ENCODE measurements at places on chromosomes 3 and 15.

DNA sequence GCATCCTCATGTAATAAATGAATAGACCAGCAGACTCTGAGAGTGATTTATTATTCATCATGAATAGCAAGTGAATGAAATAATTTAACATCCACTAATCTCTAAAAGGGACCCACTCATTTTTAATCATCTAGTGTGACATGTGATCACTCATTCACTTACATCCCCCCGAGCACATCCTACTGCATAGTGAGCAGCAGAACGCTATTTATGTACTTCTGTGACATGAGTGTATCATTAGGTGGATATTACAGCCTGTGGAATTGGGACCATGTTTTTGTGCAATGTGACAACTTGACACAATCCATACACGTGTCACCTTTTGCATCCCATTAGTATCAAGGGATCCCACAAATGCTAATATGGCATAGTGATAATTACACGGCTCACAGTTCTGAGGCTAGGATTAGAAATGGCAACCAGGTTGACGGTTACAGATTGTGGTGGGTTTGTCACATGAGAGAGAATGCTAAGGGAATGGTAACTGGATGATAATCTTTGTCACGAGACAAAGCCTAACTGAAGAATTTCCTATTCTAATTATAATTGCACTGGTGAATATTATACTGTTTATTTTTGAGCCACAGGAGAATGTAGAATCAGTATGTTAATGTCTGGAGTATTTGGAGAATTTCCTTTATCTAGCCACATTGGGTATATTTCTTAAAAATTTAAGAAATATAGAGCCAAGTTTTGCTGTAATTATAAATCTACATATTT lies 595.2 kb upstream of the TBL1XR1 start:
- no peak for DNase-seq

- DNase-seq: no peak
Measured at GRCh38 chr3:73768524-73769308, 144.0 kb upstream of the PDZRN3 start.

DNA sequence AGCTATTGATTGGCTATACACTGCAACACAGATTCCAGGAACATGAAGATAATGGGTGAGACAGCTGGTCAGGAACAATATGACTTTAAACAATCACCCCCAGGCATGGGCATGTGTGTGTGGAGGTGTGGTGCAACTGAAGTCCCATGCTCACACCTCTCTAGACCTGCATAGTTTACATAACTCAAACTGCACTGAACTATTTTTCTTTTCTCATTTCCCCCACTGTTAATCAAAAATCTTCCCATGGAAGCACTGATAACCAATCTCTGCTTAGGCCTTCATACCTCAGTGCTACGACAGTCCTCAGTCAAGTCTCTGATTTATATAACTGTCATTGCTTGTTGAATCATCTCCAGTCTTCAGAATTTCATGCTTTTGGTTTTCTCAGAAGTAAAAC lies 600.2 kb downstream of the NTRK3 start:
- DNase-seq: no peak

DNA sequence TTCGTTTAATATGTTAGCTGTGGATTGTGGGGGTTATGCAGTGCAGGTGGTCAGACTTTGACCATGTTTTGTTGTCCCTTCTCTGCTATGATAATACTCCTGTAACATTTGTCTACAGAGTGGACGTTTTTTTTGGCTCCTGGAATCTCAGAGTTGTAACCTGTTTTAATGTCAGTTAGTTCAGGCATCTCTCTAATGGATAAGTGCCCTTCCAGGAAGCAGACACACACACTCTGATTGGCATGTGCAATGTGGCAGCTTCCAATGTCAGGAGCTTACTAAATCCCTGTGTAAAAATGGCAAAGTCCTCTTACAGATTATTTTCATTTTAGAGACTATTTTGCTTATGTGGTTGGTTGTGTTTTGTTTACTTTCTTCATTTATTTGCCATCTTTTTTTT lies 222.2 kb upstream of the ARPP21 start:
- no peak for DNase-seq

DNA sequence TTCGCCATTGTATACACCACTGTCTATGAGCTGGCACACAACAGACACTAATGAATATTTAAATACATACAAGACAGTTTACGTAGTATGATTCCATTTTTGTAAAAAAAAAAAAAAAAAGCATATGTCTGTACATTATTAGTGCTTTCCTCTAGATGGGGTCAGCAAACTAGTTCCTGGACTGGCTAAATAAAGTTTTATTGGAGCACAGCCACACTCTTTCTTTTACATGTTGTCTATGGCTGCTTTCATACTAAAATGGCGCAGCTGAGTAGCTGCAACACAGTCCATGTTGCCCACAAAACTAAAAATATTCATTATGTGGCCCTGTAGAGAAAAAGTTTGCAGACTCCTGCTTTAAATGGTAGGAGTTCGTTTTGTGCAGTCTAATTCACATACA lies 70.7 kb upstream of the FRMD4B start:
- DNase-seq: no peak

- no peak for DNase-seq
Measured at GRCh38 chr15:64837502-64837901, 4.2 kb upstream of the PLEKHO2 start.

DNA sequence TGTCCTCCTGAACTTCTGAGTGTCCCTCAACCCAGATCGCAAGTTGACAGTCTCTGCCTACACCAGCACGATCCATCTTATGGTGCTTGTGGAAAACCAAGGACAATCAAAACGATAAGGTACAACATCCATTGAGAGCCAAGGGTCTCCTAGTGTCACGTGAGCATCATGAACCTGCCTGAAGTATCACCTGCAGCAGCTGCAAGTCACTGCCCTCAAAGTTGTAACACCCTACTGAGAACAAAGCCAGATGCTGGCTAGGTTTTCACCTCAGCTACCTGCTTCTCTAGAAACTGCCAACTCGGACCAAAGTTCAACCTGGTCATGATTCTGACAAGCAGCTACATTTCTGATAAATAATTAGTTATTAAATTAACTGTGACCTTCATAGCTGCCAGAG lies 17.5 kb downstream of the C2CD4B start:
- no peak for DNase-seq

GRCh38 chr3:144810160-144810559 lies 838.5 kb downstream of the DIPK2A start:
- DNase-seq: peak; percentile 5

GRCh38 chr15:46654993-46655392 lies 1020.2 kb downstream of the SQOR start:
- DNase-seq: no peak

GRCh38 chr3:15456321-15456720 lies 28.9 kb downstream of the EAF1 start:
- DNase-seq: no peak

GRCh38 chr3:151673974-151674373 lies 59.8 kb upstream of the AADACL2 start:
- DNase-seq: no peak

- no peak for DNase-seq
Measured at GRCh38 chr3:178686826-178687225, 150.6 kb downstream of the KCNMB2 start.

- no peak for DNase-seq
Measured at GRCh38 chr15:68699881-68700454, 120.7 kb downstream of the ANP32A start.

DNA sequence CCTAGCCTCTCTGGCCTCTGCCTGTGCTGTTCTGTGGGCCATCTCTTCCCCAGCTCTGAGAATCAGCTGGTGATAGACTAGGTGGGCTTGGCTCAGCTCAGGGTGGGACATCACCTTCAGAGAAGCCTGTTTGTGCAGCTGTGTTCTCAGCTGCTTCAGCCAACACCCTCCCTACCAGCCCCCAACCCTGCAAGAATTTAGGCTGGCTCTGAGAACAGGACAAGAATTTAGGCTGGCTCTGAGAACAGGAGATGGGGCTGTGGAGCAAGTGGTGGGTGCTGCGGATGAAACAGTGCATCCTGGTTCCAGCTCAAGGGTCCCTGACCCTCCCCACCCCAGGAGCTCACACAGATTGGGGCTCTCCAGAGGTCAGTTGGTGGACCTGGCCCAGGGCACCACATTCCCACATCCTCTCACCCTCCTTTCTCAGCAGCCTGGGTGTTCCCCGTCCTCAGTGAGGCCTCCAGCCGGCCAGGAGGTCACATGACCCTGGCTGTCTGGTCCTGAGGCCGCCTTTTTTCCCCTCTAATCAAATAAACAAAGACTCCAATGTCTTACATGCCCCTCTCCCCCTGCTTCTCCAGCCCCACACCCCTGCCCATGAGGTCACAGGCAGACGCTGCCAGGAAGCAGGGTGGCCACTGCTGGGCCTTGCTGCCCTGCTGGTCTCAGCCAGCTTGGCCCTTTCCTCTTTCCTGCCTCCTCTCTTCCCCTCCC lies 14.9 kb downstream of the PLEKHO2 start:
- no peak for DNase-seq

GRCh38 chr15:98671060-98672008 lies 23.0 kb downstream of the IGF1R start:
- DNase-seq: no peak

DNA sequence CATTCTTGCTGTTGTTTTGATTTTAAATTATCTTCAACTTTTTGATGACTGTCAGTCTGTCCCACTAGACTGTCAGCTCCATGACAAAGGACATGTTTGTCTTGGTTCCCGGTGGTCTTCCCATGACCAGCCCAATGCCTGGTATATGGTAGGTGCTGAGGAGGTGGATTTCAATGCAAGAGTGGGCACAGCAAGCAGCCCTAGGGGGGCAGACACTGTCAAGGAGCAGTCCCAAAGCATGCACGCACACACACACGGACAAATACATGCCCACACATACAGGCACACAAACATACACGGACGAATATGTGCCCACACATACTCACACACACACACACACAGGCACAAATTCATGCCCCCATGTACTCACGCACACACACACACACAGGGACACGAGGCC lies 12.0 kb downstream of the KLF15 start:
- no peak for DNase-seq

- no peak for DNase-seq
Measured at GRCh38 chr15:31409171-31409570, 82.5 kb downstream of the KLF13 start.

DNA sequence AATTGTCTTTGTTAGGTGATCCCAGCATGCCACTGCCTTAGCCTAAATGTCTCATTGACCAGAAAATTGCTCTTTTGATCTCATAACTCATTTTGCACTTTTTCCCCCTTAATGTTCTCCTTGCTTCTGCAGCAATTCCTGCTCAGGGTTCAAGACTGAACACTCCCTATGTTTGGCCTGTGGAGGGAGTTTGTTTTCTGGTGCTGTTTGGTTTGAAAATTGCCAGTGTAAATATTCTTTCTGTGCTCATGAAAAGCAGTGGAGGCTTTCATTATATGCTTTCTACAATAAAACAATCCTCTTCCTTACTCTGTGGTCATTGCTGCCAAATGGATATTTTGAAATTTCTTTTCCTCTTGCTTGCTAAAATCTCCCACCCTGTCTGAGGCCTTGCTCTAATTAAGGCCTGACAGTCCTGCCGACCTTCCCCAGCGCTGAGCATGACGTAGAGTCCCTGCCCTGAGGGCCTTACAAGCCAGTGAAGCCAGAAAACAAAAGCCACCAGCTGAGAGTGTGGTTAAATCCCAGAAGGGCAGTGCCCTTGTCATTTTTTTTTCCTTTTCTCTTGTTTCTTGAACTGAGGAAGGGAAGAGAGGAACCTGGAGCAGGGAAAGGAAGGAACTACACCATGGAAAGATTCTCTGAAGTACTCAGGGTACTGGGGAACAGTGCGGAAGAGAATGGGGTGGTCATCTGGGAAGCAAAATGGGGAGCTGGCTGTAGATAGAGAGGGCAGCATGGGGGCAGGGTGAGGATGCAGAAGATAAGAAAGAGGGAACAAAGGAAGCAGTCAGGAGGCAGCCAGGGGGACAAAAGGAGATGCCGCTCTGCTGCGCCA lies 24.8 kb downstream of the ZBTB38 start:
- DNase-seq: no peak

GRCh38 chr15:44573386-44573785 lies 36.4 kb downstream of the EIF3J start:
- DNase-seq: no peak

DNA sequence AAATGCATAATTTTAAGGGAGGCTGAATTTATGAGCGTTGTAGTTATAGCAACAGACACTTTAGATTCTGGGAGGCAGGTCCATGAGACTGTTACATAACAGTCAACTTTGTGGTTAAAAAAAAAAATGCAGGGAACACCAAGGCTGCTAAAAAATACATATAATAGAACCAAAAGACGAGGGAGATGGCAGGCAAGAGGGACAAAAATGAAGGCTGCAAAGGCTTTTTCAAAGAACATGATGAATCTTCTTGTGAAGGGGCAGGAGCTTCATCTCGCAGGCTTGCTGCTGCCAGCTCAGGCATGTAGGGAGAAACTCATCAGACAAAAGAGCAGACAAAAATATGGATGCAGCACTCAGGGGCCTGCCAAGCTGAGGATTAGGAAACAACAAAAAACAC lies 243.9 kb downstream of the SHQ1 start:
- no peak for DNase-seq

DNA sequence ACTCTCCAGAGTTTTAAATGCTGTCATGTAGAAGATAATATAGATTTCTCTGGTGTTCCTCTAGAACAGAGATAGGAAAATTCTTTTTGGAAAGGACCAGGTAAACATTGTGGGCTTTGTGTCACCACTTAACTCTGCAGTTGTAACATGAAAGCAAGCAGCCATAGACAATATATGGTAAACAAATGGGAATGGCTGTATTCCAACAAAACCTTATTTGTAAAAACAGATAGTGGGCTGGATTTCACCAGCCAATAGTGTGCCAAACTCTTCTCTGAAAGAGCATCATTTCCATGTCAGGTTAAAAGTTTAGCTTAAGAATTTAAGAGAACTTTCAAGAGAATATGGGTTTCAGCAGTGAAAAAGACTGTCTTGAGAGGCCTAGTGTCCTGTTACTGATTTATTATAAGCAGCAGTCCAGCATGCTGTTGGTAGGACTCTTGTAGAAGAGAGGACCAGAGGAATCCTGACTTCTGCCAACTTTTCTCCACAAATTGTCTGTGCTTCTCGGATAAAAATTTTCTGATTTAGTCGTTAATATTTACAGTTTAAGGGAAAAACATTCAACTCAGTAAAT lies 107.7 kb downstream of the TCF12 start:
- DNase-seq: no peak

All from GM20000 (cell line).